ENCODE measurements at places on chromosomes 2 and 18. TPM values are rescaled to one million over a fixed set of nuclear protein-coding genes. Genes with fewer than 3 reads are reported as not detected.

DNA sequence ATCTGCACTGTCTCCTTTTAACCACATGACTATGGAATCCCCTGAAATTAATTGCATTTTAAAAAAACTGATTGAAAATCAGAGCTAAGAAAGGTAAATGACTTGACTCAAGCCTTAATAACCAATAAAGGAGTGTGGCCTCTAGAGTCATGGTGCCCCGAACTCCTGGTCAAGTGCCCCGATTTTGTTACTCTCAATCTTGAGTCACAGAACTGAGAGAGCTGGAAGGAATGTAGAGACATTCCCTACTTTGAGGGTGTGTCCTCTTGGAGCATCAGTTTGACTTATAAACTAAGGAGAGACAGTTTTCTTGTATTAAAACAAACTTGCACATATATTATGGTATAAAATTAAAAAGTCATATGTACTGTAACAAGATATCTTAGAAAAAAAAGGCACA lies 2.4 kb downstream of the WDR43 start:
- DNase-seq = no peak
- H3K36me3 ChIP-seq = no peaks in the 10 kb centered on the region
- no peak overlapping the region for H3K4me3 ChIP-seq

GRCh38 chr2:16348821-16349515 lies 316.7 kb downstream of the CYRIA start:
- no peaks in the 10 kb centered on the region for H3K36me3 ChIP-seq
- H3K27me3 ChIP-seq = no peaks in the 10 kb centered on the region
- H3K4me1 ChIP-seq = no peaks in the 10 kb centered on the region
- no peak overlapping the region for H3K4me3 ChIP-seq
- no peak for DNase-seq

- no peaks in the 10 kb centered on the region for H3K36me3 ChIP-seq
- H3K4me3 ChIP-seq = no peak overlapping the region
- H3K27me3 ChIP-seq = no peaks in the 10 kb centered on the region
- H3K4me1 ChIP-seq = peaks cover 15% of the 10 kb centered on the region
- DNase-seq = no peak
These were observed 85.6 kb downstream of the NCOA1 start for GRCh38 chr2:24576617-24577016.

DNA sequence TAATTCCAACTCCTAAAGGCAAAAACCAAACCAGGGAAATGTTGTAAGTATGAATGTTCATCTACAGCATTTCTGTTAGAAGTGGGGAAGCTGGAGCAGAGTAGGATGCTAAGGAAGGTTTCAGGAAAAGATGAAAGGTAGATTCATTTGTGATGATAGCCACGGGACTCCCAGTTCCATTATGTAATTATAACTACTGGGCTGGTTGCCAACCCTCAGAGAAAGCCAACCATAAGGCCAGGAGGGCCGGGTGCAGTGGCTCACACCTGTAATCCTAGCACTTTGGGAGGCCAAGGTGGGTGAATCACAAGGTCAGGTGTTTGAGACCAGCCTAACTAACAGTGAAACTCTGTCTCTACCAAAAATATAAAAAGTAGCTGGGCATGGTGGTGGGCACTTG lies 288.9 kb upstream of the ETAA1 start:
- H3K36me3 ChIP-seq = no peaks in the 10 kb centered on the region
- DNase-seq = no peak
- H3K27me3 ChIP-seq = no peaks in the 10 kb centered on the region
- H3K27ac ChIP-seq = no peak overlapping the region

The MC4R gene
- total RNA-seq = not detected

The TCF4 gene
- total RNA-seq = 51.1 TPM

All from transverse colon (tissue), 4 donors.